Stimulated activated CD8-positive, alpha-beta memory T cell treated with anti-CD3 and anti-CD28 coated beads, Interleukin-4, amount 100 ng/mL, for 4 hours (primary cell): ENCODE measurements at places on chromosomes 2 and 18.

- DNase-seq: no peak
Observed at GRCh38 chr18:67515942-67516538, 480 bp downstream of the DSEL start.

DNA sequence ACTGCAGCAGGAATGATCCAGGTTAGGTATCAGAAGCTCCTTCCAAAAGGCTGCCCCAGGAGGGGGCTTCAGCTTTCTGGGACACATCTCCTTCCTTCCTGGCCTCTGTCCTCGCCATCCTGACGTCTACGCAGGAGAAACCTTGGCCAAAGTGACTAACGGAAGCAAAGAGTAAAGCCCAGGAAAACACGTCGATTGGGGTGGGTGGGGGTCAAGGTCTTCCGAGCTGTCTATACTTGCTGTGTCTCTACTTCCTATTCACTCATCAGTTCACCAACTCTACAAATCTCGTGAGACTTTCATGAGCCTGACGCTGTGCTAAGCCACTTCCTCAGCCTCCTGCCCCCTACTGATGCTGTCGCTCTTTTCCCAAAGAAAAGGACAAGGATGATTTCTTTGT is 212.6 kb downstream of the TNS1 start:
- no peak for DNase-seq

DNA sequence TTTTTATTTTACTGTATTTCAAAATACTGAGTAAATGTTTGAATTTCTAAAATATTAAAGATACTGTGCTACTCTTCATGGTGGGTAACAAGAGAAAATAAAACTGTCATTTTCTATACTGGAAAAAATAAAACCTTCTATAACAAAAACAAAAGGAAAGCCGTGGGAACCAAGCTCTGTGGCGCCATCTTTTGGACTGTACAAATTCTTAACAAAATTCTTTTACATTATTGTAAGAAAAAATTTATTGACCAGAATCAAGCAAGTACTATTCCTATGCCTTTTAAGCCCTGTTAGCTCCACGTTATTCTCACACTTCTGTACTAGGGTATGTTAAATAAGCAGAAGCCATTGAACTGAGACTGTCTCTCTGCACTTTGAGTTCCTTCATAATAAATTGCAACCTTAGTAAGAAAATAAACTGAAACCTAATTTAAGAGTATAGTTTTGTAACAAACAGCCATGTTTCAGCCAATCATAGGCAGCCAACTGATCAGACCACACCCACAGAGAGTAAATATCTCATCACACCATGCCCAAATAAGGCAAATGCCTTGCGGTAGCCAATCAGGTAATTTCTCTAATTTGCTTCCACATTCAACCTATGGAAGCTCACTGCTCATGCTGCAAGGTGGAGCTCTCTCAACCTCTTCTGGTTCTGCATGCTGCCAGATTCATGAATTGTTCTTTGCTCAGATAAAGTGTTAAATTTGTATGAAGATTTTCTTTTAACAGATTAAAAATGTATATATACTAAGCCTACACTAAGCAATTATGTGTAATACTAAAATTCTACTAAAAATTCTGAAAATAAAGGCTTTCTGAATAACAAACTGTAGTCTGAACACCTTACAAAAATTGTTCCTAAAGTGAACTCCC is 42.2 kb downstream of the HIBCH start:
- no peak for DNase-seq

DNA sequence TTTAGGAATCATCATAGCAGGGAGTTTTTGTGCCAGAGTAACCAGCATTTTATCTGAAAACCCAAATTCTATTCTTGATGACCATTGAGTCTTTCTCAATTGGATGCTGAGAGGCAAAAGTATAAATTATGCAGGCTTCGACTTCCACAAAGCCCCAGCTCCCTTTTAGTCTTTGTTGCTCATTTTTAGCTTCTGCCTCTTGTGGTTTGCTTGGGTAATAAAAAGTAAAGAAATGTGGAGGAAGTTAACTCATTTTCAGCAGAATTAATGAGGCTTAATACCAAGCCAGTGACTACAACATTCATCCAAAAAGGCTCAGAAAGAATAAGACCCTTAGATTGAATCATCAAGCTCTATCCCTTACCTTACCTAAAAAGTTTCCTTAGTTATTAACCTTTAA is 18.6 kb downstream of the ERMN start:
- no peak for DNase-seq

DNA sequence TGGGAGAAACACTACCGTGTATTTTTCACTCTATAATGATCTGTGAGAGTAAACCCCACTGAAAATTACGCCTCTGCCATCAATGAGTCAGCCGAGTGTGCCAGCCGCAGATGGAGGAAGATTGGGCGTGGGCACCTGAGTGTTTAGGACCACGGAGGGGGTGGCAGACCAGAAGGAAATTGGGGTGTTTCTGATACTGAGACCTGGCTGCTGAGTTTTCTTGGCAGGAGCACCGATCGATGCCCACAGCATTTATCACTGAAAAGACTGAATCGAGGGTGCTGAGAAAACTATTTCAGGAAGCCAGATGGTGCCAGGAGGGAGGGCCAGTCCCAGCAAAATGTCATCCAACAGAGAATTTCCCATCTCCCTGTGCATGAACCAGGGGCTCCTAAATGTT is 91.9 kb upstream of the TPO start:
- DNase-seq: no peak

DNA sequence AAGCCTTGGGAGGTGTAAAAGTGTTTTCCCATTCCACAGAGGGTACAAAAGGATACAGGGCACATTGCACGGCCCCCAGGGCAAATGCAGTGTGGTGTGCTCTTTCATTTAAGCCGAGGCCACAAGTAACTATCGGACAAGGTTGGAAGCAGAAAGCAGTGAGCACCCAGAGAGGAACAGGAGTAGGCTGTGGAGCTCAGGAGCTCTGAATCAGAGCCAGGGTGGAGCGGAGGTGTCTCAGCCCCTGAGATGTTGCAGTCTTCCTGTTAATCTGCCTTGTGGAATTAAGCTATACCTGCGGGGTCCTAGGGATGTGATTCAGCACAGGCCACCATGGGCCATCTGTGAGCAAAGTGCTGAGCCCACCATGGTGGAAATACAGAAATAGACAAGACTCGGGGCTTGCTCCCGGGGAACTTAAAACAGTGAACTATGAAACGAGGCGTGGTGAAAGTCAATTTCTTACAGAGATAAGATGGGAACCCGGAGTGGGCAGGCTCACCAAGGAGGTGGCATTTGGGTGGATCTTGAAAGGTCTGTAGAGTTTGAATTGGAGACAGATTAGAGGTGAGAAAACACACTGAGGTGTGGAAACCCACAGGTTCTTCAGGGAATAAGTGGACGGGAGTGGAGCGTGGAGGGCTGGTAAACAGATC is 44.0 kb downstream of the ASAP2 start:
- DNase-seq: no peak

DNA sequence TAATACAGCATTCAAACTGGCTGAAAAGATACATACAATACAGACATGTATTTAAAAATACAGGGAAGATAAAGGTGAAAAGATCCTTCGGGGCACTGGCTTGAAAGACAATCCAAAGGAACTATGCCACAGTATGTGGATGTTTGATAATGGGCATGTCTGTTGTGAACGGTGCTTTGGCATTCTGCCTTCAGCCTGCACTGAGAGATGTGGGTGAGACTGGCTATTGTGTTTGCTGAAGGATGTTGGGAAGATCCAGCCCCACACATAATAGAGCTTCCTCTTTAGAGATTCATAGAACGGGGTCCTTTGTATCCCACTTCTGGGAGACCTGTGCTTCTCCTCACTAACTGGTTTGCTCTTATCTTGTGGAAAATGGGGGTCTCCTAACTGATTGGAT is 65.1 kb upstream of the CXCR4 start:
- no peak for DNase-seq

DNA sequence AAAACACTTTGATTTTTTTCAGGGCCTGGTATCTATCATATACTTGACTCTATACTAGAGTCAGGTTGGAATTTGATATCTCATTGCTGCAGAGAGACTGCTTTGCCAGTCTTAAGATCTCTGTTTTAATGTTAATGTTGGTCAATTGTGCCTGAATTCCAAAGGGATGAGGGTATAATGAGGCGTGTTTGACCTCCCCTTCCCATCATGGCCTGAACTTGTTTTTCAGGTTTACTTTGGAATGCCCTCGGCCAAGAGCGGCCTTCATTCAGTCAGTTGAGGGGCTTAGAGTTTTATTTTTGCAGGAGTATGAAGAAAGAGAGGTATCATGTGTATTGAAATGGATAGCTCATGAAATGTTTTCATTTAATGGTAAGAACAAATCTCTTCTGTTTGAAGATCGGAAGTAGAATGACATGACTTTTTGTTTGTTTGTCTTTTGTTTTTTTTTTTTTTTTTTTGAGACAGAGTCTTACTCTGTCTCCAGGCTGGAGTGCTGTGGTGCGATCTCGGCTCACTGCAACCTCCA is 119.0 kb downstream of the KIAA1328 start:
- DNase-seq: no peak

GRCh38 chr2:121502246-121502645 is 28.4 kb upstream of the RNU4ATAC start:
- no peak for DNase-seq
